Activated naive CD8-positive, alpha-beta T cell treated with anti-CD3 and anti-CD28 coated beads for 36 hours (primary cell): ENCODE measurements at places on chromosomes 6 and 20.
A peak's percentile ranks its signal among the peaks of the same experiment; 100 is the strongest.

DNA sequence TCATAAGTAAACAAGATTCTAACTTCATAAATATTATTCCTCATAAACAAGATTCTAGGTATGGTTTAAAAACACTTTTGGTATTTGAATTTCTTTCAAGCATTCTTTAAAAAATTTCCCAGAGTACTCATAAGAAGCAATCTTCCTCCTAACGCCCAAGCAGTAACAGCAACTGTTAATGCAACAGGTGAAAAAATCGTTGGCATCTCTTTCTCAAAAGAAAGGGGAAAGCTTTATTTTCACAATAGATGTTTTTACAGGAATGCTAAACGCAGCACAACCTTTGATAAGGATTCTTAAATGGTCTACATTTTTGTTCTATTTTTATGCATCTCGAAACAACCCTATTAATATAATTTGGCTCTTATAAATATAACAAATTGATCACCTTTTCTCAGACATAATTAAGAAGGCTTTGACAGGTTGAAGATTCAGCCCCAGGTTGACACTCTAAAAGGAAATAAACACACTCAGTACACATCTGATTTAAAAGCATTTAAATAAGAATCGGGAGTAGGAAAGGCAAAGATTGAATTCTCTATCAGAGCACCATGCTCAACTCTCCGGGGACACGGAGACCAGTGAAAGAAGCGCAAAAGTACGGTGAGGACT, 634 bp downstream of the AHI1 start:
- DNase-seq: no peak

DNA sequence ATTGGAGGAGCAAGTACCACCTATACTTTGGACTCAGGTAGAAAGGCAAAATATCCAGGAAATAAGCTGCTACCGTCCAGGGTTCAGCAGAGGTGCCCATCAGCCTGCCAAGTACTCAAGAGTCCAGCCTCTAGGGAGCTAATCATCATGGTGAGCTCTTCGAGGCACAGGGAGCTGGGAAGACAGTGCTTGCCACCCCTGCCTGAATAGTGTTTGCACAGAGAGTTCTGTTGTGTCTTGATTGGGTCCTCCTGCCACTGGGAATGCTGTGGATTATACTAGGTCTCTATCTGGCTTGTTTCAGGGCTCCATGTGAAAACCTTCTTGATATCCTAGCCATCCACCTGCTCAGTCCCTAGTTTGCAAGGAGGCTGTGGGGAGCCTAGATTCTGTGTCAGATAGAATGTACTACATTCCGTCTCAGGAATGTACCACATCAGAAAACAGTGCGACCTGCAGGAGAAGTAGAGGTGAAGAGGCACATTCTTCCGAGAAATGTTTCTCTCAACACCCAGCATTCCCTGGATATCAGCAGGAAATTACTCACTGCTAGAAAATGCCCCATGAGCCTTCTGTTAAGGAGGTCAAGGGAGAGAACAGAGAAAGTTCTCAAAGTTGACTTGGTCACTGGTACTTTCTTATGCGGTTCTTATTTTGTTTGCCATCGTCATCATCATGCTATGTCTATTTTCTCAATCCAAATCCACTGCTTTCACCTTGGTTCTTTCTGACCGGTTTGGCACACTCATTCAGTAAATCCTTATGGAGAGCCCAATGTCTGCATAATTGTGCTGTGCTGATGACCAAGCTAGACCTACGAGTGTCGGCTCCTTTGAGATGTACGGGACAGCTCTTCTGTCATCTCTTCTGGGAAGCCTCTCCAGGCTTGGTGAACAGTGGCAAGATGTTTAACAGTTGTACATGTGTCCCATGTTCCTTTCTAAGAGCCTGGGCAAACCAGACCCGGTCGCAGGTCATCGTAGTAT, 30.7 kb downstream of the PTPN1 start:
- DNase-seq: no peak

DNA sequence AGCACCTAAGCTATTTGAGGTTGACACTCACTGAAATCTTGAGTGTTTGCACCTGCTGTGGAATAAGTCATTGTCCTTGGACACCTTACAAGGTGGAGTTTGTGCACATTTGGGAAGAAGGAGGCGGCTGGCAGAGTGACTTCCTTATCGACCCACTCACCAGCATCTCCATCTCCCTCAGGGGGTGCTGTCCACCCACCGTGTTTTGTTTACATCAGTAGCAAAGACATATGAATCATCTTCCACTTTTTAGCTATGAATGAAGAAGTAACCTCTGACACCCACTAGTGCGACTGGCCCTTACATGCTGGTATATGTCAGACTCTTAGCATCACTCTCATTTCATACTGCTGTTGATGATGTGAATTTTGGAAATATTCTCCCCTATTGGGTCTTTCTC, 119.5 kb upstream of the SGK1 start:
- peak; percentile 24 for DNase-seq

GRCh38 chr6:63805808-63806572, 170.4 kb downstream of the PHF3 start:
- DNase-seq: no peak
